ENCODE measurements at places on chromosomes 12 and 14.

- DNase-seq: no peak
These were observed 5.4 kb downstream of the FOS start for GRCh38 chr14:75283833-75284563.

- DNase-seq: no peak
These were observed 20.1 kb downstream of the CPM start for GRCh38 chr12:68912916-68913315.

DNA sequence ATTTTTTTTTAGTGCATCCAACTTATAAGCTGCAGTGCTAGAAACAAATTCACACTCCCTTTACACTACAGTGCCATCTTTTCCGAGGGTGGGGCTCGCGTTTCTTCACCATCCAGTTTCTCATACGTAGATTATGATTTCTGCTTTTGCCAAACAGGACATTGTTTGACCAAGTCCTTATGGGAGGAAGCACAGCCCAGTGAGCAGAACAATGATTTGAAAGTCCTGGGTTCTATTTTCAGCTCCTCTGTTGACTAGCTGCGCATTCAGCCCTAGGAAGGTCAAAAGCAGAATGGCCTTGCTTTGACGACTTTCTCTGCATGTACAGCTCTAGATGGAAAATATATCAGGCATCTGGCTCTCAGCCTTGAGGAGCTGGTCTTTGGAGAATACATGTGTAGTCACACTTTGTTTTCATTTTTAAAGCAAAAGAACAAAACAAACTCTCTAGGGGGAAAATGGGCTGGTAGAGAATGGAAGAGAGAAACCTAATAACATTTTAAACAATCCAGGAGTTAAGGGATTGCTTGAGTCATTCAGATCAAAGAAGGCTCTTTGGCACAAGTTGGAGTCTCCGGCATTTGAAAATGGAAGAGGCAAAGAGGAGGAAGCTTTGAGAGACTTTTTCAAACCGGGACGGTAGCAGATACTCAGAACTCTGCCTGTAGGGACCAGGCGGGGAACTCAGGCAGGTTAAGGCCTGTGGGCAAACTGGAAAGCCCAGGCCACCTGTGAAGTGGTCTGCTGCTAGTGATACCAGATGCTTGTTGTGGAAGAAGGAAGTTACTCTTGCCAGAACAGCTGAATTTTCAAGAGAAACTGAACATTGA, 257.3 kb upstream of the PLEKHG7 start:
- DNase-seq: no peak

DNA sequence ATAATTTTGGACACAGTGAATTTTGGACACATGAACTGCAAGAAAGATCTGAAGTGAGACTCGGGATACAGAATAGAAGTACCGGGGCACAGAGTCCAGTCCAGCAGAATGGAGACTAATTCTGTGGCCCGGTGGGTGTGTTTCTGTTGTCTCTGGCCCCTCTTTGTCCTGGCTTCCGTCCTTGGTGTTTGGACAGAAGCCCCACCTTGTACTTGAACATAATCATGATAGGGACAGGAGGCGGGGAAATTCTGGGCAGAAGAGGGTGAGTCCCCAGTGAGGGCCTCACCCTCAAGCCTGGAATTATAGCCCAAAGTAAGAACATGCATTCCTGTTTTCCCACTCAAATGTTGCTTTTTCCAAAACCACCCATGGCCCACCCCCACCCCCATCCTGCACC, 39.9 kb downstream of the TNFAIP2 start:
- no peak for DNase-seq

All from NCI-H446 treated with DMSO at 0.1 percent for 48 hours (cell line).